ENCODE measurements at places on chromosomes 5 and 9.

GRCh38 chr9:85228111-85228855 lies 513.5 kb downstream of the AGTPBP1 start:
- DNase-seq = no peak

DNA sequence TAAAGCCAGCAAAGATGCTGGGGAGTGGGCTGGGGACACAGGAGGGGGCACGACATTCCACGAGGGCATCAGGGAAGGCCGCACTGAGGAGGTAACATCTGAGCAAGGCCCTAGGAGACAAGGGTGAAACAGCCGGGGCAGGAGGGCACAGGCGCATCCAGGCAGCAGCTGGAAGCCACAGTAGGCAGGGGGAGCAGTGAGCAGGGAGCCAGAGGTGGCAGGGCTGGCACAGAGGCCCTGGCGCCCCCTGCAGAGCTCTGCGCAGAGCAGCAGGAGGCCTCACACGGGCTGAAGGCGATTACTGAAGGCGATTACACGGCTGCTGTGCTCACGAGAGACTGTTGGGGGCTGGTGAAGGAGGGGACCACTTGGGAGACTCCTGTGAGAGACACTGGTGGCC lies 15.4 kb downstream of the LMAN2 start:
- no peak for DNase-seq

- no peak for DNase-seq
Measured at GRCh38 chr9:33125461-33125860, 41.7 kb downstream of the B4GALT1 start.

- DNase-seq = no peak
Measured at GRCh38 chr5:13814301-13814700, 130.2 kb downstream of the DNAH5 start.

GRCh38 chr9:121744002-121744686 lies 92.7 kb downstream of the DAB2IP start:
- no peak for DNase-seq

- no peak for DNase-seq
Measured at GRCh38 chr5:114362197-114362976, 517 bp downstream of the KCNN2 start.

DNA sequence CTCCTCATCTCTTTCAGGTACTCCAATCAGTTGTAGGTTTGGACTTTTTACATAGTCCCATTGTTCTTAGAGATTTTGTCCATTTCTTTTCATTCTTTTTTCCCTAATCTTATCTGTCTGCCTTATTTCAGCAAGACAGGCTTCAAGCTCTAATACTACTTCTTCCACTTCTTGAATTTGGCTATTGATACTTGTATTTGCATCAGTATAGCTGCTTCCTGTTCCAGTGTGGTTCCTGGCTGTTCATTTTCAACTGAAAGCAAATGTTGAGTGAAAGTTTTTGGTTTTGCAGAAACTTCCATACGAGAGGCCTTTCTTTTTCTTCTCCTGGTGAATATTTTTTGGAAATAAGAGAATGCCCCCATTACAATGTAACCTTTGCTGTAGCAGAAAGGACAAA lies 12.0 kb upstream of the IFNA1 start:
- no peak for DNase-seq

DNA sequence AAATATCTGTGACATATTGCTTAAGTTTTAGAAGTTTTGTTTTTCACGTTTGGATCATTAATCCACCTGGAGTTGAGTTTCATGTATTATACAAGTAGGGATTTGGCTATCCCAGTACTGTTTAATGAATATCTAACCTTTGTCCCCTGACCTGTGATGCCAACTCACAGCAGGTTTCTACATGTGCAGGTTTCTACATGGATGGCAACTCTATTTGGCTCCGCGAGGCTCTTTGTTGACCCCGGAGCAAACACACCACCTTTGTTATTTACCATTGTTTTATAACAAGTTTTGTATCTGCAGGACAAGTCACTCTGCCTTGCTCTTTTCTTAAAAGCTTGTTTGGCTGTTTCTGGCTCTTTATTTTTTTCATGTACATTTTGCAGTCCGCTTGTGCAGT lies 920 bp upstream of the SFXN1 start:
- no peak for DNase-seq

DNA sequence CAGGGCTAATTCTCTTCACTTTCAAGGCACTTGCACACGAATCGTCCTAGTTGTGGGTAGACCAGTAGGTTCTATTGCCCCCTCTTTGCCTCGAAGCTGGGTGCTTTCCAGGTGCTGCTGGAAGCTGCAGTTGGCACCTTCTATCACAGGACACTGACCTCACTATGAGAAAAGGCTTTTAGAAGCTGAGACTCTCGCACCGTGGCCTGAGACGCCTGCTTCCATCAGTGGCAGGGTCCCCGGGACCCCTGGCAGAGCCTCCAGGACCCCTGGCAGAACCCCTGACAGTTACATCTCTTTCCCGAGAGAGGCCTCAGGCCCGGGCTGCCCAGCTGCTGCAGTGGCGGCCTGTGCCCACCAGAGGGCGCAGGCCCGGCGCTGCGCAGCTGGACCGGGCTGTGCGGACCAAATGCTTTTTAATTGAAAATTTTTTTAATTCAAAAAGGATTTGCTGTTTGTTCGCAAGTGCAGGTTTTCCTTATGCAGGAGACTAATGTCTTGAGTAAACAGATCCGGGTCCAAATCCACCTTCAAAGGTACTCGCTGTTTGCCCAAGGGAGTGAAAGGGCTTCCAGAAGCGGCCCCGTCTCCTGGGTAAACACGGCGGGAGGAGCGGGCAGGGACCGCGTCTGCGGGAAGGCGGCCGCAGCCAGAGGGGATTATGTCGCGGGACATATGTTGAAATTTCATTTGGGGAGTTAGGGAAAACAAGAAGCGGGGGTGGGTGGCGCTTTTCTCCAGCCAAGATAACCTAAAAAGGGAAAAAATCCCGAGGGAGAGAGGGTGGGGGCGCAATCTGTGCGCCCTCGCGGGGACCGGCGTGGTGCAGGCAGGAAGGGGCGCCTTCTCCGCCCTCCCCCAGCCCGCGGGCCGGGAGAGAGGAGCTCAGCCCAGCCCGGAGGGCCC lies 114.5 kb upstream of the LMX1B start:
- DNase-seq = no peak

- no peak for DNase-seq
Measured at GRCh38 chr5:166719991-166720390, 1571.5 kb upstream of the WWC1 start.

DNA sequence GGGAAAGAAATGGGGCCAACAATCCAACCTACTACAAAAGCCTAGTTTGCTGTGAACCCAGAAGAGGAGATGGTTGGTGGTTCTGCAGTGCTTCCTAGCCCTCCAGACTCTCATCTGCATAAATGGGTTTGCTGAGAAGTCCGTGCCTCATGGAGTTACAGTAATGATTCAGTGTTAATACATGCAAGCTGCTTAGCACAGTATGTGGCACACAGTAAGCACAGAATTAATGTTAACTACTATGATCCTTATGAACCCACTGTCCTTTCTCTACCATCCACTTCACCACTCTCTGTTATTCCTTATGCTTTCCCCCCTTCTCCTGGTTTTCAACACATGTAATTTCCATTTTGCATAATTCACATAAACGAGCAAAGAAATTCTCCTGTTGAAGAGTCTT lies 100.0 kb downstream of the ACTBL2 start:
- no peak for DNase-seq

DNA sequence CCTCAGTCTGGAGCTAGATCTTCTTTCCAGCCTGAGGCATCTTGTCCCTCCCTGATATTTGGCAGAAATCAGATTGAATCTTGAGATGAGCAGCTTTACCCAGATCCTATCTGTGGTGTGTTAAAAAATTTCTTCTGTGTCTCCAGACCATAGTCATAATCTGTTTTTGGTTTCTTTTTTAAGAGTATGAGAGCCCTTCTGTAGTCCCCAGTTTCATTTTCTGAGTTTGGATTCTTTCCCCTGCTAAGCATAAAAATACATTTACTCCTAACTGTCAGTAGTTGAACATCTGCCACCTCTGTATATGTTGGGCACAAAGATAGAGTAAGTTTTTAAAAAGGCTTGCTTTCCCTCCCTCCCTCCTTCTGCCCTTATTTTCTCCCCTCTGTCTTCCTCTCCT lies 137.7 kb downstream of the CNTLN start:
- DNase-seq = no peak

DNA sequence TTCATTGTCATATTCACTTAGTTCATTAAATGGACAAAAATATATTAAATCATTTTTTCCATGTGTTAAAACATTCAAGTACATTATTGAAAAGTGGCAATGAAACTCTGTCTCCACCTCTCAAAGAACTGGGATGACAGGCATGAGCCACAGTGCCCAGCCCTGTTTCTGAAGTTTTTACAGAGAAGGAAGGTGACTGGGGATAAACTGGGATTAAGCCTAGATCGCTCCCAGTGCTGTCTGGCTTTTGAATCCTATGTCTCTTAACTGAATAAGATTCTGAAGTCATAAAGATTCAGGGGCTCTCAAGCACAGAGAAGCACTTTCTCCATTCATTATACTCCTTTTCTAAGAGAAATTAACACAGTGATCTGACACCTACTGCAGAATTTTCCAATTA lies 88.3 kb downstream of the SLC38A9 start:
- DNase-seq = no peak

GRCh38 chr5:127335381-127335780 lies 44.8 kb downstream of the MEGF10 start:
- no peak for DNase-seq

Data from putamen (tissue), 1 donor.